ENCODE measurements at places on chromosomes 13 and 19.
A peak's percentile ranks its signal among the peaks of the same experiment; 100 is the strongest.

DNA sequence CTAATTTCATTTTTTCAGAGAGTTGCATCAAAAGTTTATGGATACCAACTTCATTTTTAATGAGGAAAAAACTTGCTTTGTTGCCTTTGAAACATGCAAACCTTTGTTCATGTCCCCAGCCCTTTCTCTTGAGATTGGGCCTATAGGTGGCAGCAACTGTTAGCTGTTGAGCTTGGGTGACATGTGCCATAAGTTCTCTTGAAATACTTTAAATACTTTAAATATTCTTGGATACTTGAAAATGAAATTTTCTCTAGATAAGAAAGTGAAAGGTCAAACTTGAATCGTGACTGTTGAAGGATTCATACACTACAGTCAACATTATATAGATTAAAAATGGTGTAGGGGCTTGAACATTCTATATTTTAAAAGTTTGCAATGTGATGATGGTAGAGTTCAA, 294.9 kb downstream of the NDFIP2 start:
- peak; percentile 25 for DNase-seq

- DNase-seq, result no peak
Measured at GRCh38 chr13:108755083-108755482, 125.7 kb downstream of the MYO16 start.

- DNase-seq, result no peak
Measured at GRCh38 chr13:75021151-75021550, 460.8 kb downstream of the TBC1D4 start.

DNA sequence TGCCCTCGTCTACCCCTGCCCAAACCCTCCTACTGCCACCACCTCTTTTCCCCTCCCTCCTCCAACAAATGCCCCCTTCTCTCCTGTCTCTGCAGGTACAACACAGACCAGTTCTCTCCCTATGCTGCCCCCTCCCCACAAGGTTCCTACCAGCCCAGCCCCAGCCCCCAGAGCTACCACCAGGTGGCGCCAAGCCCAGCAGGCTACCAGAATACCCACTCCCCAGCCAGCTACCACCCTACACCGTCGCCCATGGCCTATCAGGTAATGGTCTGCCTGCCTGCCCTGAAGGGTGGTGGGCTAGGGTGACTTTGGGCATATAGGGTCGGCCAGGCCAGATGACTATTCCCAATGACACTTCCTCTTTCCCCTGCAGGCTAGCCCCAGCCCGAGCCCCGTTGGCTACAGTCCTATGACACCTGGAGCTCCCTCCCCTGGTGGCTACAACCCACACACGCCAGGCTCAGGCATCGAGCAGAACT, 6.5 kb upstream of the TIMM50 start:
- peak; percentile 79 for DNase-seq

- DNase-seq, result no peak
Measured at GRCh38 chr19:30066781-30067759, 125.0 kb downstream of the URI1 start.

DNA sequence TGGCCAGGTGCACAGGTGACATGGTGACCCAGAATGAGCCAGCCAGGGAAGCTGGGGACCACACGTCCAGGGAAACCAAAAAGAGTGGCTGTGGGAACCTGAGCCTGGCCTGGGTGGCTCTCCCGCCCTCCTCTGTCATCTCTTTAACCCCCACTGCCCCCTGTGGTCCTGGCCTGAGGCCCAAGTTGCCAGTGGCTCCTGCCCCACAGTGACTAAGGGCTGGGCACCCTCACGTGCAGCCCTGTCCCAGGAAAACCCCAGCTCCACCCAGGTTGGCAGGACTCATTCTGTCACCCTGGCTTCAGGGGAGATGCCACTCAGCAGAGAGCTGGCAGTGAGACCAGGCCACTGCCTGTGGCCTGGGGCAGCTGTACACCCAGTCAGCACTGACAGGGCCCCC, 30.6 kb upstream of the ISYNA1 start:
- DNase-seq, result no peak

GRCh38 chr19:8638078-8638619, 7.7 kb downstream of the NFILZ start:
- no peak for DNase-seq

GRCh38 chr19:30743702-30744101, 371.5 kb downstream of the ZNF536 start:
- DNase-seq, result no peak

DNA sequence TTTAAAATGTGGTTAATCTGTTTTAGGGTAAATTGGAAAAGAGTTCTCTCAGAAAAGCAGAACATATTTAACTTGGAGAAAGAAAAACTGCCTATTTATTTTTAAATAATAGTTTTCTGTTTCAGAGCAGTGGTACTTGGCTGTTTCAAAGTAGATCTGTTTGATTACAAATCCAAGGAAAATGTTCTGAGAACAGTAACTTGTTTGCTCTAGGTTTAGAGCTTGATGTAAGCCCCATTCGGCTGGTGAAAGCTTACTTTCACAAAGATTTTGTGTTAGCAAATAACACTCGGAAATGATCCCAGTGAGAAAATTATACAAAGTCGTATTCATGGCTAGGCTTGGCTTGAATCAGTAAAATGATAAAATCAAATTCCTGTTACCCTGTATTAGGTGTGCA, 395.8 kb upstream of the GPC6 start:
- DNase-seq, result no peak

DNA sequence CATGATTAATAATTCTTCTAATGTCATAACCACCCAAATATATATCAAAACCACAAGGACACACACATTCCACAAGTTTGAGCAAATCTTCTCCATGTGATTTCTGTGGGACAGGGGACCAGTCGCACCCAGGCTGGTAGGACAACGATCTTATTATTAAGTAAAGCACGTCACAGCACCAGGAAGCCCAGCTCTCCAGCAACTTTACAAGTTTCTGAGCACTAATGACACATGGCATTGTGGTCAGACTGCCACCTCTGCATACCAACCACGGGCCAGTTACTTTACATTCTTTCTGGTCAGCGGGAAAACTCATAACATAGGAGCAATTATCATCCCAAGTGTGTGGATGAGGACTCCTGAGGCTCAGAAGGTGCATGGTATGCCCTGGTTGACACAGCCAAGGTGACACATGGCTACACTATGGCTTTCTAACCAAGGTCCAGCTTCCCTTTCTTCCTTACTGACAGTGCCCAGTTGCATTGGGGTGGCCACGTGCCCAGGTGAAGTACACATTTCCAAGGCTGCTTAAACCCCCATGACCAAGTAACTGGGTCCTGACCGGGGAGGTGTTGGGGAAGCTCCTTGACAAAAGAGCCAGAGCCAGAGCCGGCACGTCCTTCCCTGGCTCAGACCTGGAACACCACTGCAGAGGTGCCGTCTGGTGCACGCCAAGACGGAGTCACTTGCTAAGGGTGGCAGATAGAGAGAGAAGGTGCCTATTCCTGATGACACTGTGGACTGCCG, 27.4 kb downstream of the LATS2 start:
- no peak for DNase-seq

GRCh38 chr19:38401148-38401547, 1.7 kb upstream of the FAM98C start:
- DNase-seq, result no peak

- DNase-seq, result no peak
Measured at GRCh38 chr19:6086068-6086788, 24.1 kb downstream of the RFX2 start.

DNA sequence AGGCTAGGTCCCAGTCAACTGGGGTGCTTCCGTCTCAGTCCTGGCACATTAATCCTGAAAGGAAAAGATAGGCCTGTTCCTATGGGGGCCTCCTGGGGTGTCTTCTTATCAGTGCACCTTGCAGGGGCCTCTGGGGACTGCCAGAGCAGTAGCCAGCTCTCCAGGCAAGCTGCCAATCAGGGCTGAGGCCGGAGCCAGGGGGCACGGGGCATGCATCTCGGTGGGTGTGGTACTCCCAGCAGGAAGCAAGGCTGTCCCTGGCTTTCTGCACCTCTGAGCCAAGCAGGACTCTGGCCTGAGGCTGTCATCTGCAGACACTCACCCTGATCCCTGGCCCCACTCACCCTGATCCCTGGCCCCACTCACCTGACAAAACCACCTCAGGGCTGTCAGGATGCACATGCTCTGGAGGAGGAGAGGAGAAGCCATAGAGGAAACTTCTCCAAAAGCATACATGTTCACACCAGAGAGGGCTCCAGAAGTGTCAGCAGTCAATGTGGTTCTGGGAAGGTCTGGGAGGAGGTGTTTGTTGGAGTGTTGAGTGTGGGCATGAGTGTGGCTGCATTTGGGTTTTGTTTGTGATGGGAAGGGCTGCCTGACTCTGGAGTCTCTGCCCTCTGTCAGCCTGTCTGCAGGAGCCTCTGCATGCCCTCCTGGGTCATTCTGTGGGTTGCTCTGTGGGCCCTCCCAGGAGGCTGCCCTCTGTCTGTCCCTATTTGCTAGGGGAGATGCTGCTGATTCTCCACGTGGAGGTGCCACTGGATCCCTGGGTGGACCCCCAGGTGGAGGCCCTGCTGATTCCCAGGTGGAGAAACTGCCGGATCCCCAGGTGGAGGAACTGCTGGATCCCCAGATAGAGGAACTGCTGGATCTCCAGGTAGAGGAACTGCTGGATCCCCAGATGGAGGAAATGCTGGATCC, 22.7 kb upstream of the KCTD15 start:
- no peak for DNase-seq

DNA sequence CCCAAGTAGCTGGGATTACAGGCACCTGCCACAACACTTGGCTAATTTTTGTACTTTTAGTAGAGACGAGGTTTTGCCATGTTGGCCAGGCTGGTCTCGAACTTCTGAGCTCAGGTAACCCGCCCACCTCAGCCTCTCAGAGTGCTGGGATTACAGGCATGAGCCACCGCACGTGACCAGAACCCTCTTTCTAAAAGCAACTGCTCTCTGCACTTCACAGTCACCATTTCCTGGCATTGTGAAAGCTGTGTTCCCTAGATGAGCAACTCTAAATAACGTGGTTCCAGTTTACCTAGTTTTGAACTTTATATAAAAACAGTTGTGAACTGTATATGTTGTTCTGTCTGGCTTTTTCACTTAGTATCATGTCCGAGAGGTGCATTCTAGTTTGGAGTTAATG, 152.9 kb downstream of the SIPA1L3 start:
- no peak for DNase-seq

- no peak for DNase-seq
Measured at GRCh38 chr13:97139691-97140090, 82.4 kb upstream of the MBNL2 start.

GRCh38 chr19:19774354-19775033, 41.6 kb upstream of the ZNF14 start:
- no peak for DNase-seq

DNA sequence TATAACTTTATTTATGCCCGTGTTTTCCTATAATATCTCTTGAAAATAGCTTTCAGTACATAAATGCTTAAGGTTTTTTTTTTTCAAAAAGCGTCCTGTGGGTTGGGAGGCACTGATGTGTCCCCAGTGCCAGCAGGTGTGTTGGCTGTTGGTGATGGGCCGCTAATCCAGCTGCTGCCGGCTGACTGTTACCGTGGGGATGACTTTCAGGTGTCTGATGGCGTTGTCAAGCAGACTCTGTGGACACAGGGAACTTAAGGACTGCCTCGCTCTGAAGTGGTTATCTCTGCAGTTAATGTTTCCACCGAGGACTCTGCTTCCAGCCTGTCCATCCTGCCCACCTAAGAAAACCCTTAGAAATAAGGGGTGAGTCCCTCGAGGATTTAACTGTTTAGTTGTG, 94.5 kb downstream of the ANKRD10 start:
- DNase-seq, result no peak

DNA sequence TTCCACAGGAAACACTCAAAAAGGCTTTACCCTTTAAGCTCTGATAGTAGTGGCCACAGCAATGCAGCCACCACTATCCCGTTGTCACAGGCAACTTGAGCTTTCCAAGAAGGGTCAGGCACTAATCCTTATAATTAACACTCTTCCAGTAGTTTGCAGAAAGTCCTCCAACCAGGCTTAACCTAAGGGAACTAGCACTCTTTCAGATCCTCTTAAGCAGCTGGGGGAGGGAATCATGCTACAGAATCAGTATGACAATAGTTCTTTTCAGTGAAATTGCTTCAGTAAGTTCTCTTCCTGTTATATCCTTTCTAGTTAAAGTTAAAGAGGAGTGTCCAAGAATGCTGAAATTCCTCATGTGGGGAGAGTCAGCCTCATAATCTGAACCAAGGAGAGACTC, 82.2 kb downstream of the TNFSF11 start:
- DNase-seq, result no peak

DNA sequence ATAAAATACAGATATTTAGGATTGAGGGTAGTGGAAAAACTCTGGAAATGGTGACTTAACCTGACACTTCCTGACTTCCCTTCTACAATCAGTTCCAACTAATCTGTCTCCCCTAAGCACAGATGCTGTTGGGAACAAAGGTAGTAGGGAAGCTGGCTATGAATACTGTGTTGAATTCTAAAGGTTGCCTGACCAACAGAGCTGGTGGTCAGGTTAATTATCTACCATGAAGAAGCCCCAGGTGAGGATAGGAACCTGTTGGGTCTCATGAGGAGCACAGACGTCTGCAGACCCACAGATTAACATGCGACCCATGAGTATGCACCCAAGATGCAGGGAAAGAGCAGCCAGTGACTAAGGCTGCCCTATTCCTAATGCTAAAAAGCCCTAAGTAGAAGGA, 172.3 kb downstream of the DIAPH3 start:
- no peak for DNase-seq

- DNase-seq, result no peak
Measured at GRCh38 chr13:94516456-94516855, 37.0 kb upstream of the DCT start.

- DNase-seq, result no peak
Measured at GRCh38 chr13:114103801-114104654, 28.4 kb downstream of the RASA3 start.

GRCh38 chr13:103276775-103277498, 210.7 kb upstream of the SLC10A2 start:
- DNase-seq, result peak; percentile 13

DNA sequence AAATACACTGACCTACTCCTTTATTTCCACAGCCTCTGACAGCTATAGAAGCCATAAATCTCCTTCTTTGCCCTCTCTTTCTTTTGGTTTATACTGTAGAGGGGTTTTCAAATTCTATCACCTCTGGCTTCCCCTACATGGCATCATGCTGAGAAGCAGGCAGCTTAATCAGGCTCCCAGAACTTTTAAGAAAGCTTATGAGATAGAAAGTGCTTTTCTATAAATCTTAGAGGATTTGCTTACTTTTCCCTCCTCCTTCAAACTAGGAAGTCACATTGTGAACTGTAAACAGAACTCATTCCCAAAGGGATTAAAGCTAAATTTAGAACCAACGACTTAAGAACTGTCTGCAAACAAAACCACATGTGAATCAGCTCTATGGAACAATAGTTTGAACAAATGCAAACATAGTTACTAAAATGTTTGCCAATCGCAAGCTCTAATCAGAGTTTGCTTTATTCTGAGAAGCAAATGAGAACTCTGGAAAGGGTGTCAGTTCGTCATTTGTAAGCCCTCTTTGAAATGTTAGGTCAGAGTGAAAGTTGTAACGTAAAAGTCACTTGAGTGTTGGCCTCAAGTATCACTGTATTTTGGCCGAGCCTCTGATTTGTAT, 344.1 kb downstream of the RFC3 start:
- no peak for DNase-seq

DNA sequence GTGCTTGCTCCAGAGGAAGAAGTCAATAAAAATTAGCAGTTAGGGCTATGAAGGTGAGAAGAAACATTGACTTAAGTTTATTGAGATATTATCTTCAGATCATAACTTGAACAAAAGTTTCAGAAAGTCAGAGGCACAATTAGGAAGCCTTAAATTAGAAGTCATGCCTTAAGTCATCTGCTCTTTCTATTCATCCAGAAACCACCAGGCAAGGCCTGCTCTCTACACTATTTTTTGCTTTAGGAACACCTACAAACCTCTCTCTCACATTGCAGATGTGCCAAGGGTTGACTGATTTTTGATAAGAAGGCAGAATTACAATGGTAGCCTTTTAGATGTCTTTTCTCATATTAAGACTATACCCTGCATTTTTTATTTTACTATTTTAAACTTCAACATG, 268.7 kb downstream of the SPRY2 start:
- DNase-seq, result no peak
